ENCODE measurements at places on chromosomes 3 and 15.

DNA sequence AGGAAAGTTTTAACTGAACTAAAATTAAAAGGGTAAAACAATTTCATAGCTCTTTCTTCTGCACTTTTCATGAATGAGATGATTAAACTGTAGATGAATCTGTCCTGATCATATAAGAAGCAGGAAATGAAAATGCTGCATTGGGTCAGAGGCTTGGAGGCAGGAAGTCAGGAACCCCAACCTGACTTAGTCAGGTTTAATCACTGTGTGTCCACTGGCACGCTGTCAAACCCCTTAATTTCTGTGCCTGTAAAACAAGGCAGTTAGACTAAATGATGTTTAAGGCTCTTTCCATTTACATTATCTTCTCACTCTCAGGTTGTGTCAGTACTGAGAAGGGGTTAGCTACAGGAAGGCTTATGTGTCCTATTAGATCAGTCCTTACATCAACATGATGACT is 193.3 kb upstream of the TTC14 start:
- DNase-seq = peak; percentile 67

DNA sequence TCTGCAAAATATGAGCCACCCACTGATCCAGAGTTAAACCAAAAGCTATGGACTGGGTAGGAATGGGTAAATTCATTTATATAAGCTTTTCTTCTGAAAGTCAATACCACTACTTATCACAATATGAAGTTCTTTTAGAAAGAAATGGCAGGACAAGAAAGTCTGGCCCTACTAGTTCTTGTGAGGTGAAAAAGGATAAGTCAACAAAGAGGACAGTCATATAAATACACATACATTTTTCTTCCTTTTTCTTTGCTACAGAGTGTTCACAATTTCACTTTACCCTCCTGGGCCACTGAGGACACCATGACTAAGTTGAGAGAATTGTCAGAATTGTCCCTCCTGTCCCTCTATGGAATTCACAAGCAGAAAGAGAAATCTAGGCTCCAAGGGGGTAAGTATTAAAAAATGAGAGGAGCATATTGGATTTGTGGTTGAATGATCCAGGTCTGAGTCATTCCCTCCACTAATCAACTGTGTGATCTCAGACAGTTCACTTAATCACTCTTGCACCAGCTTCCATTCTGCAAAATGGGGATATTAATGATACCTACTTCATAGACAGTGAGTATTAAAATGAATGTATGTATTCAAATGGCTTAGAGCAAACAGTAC is 27.6 kb downstream of the ACP3 start:
- peak; percentile 81 for DNase-seq

DNA sequence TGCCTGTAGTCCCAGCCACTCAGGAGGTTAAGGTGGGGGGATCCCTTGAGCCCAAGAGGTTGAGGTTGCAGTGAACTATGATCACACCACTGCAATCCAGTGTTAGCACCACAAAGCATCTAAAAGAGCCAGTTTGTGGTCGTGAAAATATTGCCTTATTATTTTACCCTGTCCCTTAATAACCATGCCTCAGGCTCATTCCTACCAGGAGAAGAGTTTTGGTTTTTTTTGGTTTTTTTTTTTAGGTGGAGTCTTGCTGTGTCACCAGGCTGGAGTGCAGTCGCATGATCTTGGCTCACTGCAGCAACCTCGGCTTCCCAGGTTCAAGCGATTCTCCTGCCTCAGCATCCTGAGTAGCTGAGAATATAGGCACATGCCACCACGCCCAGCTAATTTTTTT is 17.9 kb upstream of the AVEN start:
- no peak for DNase-seq

DNA sequence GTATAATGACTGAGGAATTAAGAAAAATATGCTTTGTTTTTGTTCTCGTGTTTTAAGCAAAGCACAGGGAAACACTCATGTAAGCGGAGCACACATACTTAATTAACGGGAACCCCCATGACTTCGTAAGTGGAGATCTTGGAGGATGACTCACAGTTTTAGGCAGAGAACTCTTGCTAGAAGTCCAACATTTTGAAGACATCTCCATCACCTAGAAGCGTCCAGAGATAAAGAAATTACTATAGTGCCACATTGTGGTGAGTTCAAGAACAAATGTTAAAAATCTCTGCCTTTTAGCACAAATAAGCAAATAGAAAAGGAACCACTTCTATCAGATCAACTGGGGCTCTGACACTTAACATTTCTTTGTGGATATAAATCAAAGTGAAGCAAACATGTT is 194.1 kb upstream of the ARHGEF26 start:
- DNase-seq = peak; percentile 93

GRCh38 chr15:99507504-99508310 is 58.1 kb upstream of the MEF2A start:
- DNase-seq = peak; percentile 86

DNA sequence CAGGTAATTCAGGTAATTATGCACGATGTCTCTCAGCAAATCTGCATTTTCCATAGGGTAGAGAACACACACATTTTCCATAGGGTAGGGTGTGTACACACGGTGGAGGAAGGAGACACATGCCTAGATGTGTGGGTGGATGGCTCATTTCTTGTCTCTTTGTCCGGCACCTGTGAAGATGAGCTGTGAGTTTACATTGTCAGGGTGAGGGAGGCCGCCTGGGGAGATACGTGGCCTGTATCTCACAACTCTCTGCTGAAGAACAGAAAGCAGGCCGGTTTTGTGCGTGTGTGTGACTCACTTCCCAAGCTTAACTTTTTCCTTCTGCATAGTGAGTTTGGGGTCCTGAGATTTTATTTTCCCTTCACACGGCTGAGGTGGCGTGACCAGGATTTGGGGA is 60.3 kb downstream of the SLC6A6 start:
- no peak for DNase-seq

DNA sequence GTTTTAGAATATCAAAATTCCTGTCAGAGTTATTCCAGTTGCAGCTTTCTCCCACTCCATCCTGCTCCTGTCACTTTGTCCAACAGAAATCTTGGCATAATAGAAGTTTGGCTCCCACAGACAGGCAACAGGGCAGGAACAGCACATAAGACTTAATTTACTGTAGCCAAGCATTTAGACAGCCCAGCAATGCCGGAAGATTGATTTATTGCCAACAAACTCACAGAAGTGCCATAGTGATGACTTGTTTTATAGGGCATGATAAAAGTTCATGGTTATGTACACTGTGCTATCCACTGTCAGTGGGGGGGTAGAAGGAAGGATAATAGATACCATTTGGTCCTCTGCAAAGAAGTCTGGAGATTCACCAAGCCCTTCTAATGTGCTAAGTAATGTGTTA is 98.3 kb upstream of the CBLB start:
- peak; percentile 39 for DNase-seq

GRCh38 chr15:42772144-42772543 is 35.2 kb upstream of the CDAN1 start:
- DNase-seq = no peak

DNA sequence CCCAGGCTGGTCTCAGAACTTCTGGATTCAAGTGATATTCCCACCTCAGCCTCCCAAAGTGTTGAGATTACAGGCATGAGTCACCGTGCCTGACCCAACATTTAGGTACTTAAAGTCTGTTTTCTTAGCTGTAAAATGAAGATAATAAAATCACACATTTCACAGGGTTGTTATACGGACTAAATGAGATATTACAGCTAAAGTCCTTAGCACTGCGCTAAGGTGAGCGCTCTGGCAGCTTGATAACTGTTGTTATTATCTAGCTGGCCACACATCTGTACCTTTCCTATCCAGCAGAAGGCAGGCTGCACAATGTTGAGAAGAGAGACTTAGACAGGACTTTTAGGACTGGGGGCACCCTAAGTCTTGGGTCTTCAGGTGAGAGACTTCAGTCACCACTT is 2.7 kb upstream of the LIPH start:
- DNase-seq = no peak

DNA sequence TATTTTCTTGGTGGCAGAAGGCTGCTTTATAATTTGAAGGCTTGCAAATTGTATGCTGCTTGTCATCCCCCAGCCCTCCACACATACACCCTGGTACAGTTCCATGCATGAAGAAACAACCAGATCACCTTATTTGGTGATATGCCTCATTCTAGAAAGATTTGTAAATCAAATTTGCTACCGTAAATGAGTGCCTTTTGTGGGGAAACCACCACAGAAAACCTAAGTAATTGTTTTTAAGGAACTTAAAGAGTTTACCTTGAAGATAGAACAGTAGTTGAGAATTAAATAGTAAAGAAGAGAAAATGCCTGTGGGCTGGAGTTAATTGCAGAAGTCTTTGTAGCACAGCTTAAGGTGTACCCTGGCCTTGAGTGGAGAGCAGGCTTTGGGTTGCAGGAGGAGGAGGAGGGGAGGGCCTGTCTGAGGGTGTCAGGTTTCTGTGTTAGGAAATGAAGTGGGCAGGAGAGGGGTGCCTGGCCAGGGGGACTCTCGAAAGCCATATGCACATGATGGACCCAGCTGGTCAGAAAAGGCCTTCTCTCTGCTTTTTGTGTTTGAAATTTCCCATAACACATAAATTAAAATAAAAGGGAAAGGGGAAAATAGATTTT is 6.9 kb downstream of the NIPA2 start:
- peak; percentile 26 for DNase-seq

DNA sequence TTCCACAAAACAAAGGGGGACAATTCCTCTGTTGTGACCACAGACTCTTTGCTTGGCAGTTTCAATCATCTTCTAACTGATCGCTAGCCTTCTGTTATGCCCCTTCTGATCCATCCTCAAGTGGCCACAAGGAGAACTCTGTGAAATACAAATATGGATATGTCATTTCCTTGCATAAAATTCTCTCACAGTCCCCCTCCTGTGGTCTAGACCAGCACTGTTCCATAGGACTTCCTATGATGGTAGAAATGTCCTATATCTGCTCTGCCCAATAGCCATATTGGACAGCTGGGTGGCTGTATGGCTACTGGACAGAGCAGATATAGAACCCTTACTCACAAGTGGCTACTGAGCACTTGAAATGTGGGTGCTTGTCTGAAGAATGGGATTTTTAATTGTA is 25.9 kb upstream of the SNRK start:
- no peak for DNase-seq

DNA sequence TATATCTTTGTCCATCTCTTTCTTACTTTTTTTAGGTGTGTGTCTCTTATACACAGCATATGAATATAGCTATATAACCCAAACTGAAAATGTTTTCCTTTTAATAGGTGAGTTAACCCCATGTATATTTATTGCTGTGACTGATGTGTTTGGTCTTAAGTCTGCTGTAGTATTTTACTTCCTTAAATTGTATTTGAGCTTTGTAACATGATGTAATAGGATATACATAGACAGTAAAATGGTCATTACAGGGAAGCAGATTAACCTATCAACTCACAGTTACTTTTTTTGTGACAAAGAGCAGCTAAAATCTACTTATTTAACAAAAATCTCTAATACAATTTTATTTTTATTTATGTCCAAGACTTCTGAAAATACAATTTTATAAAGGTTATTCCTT is 51.8 kb upstream of the CDAN1 start:
- no peak for DNase-seq

Measured in fibroblast of lung (primary cell).